ENCODE measurements at places on chromosomes 6 and 20. TPM values are rescaled to one million over a fixed set of nuclear protein-coding genes. Genes with fewer than 3 reads are reported as not detected.

GRCh38 chr20:7609251-7609650 is 331.0 kb downstream of the HAO1 start:
- no peak for DNase-seq

DNA sequence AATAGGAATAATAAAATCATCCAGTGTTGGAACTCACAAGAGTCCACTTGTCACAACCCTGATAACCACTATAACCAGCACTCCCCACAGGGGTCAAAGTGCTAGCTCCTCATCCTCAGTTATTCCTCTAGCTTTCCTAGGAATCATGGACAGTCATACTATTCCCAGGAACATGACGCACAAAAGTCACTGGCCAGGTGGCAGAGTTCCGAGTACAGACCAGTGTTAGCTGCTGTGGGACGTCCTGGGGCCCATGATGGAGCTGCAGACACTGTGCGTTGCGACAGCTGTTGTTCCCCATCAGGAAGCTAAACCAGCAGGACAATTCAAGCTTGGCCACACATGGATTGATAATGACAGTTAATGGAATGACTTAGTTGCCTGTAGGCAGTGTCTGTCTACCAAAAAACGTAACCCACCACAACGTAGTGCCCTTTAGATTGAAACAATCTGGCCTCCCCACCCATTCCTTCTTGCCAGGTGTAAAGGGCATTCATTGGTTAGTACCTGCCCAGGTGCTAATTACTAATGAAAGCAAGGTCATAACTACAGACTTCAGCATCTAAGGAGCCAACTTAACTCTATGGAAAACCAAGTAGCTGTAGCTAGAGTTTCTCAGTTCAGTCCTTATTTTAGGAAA is 17.4 kb downstream of the EZR start:
- no peak for DNase-seq

- no peak for DNase-seq
Measured at GRCh38 chr20:2867081-2867864, 6.0 kb upstream of the PTPRA start.

DNA sequence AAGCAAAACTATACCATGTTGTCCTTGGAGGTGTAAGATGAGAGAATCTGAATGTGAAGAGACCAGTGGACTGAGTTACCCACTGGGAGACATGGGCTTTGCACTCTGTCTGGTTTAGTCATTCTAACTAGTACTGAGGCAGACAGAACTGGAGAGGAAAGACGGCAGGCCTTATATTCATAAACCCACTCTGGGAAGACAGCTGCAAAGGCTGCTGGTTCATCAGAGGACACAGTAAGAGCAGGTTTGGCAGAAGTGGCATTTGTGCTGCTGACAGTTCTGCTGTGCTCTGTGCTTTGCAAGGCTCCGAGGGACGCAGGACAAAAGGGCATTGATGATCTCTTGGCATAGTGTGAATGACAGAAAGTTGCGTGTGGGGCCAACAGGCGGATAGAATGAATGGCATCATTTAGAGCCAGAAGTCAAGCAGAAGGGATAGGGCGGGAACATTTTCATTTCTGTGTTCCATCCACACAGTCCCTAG is 142.3 kb upstream of the TENT5A start:
- DNase-seq, result no peak

DNA sequence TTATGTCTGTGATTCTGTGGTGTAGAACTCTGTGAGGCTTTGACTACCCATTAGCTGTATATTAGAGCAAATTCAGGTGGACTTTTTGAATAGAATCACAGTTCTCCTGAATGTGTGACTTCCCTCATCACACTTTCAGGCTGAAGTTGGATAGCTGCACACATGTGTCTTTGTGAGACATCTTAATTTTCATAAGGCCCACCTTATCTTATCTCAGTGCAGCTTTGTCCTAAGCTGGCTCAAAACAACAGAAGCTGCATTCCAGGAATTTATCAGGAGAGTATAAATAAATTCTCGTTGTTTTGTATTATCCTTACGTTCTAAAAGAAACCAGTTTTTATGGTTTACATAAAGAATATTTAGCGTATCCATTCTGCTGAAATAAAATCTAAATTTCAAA is 26.2 kb upstream of the SLC35D3 start:
- no peak for DNase-seq

- no peak for DNase-seq
Measured at GRCh38 chr20:61988665-61989064, 77.0 kb downstream of the TAF4 start.

DNA sequence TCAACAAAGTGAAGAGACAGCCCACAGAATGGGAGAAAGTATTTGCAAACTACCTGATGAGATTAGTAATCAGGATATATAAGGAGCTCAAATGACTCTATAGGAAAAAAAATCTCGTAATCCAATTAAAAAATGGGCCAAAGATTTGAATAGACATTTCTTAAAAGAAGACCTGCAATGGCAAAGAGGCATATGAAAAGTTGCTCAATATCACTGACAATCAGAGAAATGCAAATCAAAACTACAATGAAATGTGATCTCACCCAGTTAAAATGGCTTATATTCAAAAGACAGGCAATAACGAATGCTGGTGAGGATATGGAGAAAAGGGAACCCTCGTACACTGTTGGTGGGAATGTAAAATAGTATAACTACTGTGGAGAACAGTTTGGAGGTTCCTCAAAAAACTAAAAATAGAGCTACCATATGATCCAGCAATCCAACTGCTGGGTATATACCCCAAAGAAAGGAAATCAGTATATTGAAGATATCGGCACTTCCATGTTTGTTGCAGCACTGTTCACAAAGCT is 65.0 kb downstream of the TOX2 start:
- DNase-seq, result no peak

- DNase-seq, result no peak
Measured at GRCh38 chr6:10266061-10266460, 148.8 kb downstream of the TFAP2A start.

- DNase-seq, result no peak
Measured at GRCh38 chr20:47220161-47220582, 136.3 kb downstream of the ZMYND8 start.

- DNase-seq, result no peak
Measured at GRCh38 chr6:17505062-17505476, 95.0 kb upstream of the FAM8A1 start.

MCHR2 gene
- not detected for total RNA-seq

Measured in mucosa of gallbladder (tissue), 1 donor.